Right kidney (tissue), 9 donors: ENCODE measurements at places on chromosomes 3 and 15.

GRCh38 chr3:185729337-185730055 is 95.3 kb downstream of the IGF2BP2 start:
- DNase-seq: no peak

DNA sequence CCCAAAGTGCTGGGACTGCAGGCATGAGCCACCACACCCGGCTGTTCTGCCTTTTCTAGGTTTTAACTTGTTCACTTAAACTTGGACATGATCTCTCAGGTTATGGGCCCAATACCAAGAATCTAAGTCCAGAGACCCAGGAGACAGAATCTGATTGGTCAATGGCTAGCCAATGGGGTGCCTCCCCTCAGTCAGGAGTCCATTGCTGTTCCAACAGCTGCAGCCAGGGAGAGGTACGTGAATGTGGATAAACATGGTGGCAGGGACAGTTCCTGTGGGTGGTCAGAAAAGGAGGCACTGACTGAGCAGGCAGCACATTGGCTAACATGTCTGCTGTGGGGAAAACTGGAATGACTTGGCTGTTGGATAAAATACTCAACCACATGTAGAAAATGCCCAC is 140.3 kb downstream of the RPLP1 start:
- DNase-seq: no peak

DNA sequence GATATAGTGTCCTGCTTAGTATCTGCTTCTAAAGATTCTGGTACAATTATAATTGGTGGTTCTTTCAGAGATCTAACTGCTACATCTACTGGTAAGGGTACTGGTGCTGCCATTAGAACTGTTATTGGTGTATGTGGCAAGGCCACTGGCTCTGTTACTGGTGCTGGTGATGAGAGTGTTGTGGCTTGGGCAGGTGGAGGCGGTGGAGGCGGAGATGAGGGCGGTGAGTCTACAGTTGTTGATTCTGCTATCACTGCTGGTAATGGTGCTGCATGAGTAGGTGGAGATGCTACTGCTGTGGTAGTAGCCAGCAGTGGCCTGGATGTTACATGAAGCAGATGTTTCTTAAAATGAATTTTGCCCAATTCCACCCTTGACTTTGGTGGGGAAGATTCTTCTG is 40.1 kb downstream of the SETD2 start:
- DNase-seq: no peak

DNA sequence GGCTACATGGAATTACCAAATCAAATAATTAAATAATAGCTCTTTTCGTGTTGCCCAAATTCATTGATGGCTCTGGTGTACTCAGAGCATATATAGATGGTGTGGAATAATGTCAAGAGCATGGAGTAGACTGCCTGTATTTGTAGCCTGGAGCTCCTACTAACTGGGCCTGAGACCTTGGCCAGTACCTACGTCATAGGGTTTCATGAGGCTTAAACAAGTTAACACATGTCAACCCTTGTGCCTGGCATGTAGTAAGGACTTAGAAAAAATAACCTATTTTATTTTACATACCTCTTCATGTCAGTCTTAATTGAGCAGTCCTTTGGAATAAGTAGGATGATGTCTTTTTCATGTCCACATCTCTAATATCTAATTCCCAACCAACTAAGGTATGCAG is 223.7 kb upstream of the DPH6 start:
- DNase-seq: no peak

- peak; percentile 95 for DNase-seq
Measured at GRCh38 chr15:89358755-89359439, 24.3 kb upstream of the POLG start.

- DNase-seq: no peak
Measured at GRCh38 chr3:184643442-184643841, 68.4 kb downstream of the MAGEF1 start.

- DNase-seq: no peak
Measured at GRCh38 chr3:69425249-69425648, 39.4 kb upstream of the FRMD4B start.

DNA sequence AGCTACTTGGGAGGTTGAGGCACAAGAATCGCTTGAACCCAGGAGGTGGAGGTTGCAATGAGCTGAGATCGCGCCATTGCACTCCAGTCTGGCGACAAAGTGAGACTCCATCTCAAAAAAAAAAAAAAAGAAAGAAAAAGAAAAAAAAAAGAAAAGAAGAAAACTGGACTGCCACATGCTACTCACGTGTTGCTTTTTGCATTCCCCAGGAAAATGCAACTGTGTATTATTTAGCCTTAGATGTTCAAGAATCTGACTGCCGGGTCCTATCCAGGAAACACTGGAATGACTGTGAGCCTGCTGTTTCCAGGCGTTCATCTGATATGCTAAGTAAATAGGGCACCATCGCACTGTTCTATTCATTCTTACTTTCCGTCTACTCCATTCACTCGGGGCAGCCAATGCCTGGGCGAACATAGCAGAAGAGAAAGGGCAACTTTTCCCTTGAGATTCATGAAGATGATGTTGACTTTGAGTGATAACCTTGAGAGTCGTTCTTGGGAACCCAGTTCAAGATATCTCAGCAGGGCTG is 21.4 kb downstream of the HRG start:
- no peak for DNase-seq

DNA sequence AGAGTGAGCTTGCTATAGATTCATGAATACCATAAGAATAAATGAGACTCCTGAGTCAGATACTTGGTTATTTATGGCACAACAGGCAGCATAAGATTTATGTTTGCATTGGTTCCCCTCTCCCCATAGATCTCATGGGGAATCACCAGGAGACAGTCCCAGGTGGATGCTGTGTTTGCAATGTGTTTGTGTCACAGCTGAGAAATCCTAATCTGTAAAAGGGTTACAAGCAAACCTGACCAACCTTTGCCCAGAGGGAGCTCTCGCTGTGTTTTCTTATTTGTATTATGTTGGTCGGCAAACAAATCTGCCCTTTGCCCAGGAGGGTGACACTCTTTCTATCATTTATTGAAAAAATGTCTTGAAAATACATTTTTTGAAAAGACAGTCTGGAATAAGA is 236.2 kb downstream of the ZPLD1 start:
- DNase-seq: no peak

- peak; percentile 0 for DNase-seq
Measured at GRCh38 chr15:29134641-29135308, 134.8 kb downstream of the NSMCE3 start.

- DNase-seq: no peak
Measured at GRCh38 chr15:91261345-91261744, 161.3 kb downstream of the SV2B start.

DNA sequence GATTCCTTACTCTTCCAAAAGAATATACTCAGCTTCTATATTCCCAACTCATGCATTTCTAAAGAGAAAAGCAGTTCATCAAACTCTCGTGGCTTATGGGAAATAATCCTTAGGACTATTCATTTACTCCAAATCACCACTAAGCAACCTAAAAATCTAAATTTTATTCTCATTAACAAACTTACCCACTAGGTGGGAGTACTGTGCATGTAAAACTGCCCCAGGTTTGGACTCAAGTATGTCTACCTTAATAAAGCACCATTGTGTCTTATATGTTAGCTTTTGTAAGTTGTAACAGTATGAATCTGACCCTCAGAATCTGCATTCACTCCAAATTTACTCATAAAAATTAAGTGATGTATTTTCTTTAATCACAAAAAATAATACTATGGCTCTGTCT is 25.3 kb downstream of the RAD18 start:
- no peak for DNase-seq

GRCh38 chr3:55097441-55097840 is 169.6 kb upstream of the LRTM1 start:
- DNase-seq: no peak

- no peak for DNase-seq
Measured at GRCh38 chr15:81484086-81484955, 110.3 kb upstream of the TMC3 start.

GRCh38 chr3:71102111-71102983 is 481.2 kb downstream of the FOXP1 start:
- DNase-seq: no peak

- no peak for DNase-seq
Measured at GRCh38 chr3:141894524-141895176, 18.2 kb downstream of the ATP1B3 start.

DNA sequence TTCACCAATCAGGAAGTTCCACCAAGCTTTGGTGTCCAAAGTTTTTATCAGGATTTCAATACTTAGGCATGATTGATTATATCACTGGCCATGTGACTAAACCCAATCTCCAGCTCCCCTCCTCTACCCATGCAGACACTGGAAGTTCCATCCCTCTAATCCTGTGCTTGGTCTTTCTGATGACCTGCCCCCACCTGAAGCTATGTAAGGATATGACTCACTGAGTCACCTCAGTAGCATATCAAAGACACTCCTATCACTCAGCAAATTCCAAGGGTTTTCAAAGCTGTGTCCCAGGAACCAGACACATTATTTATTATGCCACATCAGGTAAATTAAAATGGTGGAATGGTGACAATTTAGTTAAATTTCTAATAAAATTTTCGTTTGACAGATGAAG is 158.9 kb downstream of the TAFA4 start:
- no peak for DNase-seq

- peak; percentile 16 for DNase-seq
Measured at GRCh38 chr15:66039117-66039871, 170.0 kb downstream of the RAB11A start.

- DNase-seq: no peak
Measured at GRCh38 chr3:173513123-173513522, 115.6 kb downstream of the NLGN1 start.

DNA sequence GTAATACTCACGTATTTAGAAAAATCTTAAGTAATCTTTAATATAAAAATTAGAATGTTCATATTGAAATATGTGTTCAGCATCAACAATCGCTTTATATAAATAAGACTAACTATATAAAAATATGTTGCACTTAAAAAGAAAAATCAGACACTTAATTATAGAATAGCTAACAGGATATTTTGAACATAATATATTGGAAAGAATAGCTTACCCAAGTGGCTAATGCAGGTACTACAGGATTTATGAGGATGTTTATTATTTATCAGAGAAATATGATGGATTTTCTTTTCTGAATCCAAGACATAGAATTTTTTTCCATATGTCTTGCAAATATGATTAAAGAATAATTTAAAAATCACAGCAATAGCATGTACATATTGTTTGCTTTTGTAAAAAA is 567.9 kb upstream of the GBE1 start:
- no peak for DNase-seq

GRCh38 chr3:178369006-178369405 is 167.2 kb upstream of the KCNMB2 start:
- DNase-seq: no peak

DNA sequence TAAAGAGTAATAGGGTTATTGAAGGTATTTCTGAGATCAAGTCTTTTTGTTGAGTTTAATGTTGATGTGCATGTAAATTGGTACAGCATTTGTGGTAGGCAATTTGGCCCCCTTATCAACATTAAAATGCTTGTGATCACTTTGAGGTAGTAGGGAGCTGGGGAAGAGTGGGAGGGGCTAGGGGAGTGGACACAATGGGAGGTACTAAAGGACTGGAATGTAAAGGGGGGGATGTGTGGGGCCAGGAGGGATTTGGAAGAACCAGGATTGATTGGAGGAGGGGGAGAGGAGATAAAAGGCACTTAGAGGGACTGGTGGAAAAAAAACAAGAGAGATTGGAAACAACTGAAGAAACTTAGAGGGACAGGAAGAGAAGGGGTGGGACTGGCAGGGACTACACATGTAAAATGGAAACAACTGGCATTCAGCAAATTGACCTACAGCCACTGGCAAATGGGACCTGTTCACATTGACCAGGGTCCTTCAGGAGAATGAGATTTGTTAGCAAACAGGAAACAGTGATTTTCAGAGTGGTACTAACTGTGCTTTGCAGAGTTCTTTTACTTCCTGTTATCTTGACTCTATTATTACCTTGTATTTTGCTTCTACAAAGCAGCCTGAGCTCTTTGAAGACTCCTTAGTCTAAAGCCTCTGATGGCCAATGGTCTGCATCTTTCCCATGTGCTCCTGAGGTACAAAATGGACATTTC is 47.8 kb upstream of the ZBTB38 start:
- DNase-seq: no peak

- DNase-seq: no peak
Measured at GRCh38 chr15:74124759-74125158, 5.6 kb upstream of the ISLR2 start.

GRCh38 chr15:61032600-61033286 is 196.4 kb downstream of the RORA start:
- no peak for DNase-seq

DNA sequence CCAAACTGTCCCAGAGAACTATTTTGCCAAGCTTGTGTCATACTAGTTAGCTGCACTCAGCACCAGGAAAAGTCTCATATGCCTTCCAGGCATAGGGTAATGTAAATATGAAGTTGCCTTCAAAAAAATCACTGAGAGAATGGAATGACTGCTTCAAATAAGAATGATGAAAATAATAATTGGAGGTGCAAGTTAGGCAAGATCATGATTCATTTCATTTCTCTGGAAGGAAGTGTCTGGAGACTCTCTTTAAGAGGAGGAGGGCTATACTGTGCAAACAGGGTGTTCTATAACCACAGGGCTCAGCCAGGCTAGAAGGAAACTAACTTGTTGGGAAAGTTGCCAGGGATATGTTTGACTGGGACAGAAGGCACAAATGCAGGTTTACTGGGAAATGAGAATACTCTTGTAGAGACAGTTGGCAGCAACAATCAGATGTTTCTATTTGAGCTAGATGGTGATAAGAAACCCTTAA is 4.3 kb downstream of the SIDT1 start:
- DNase-seq: no peak

DNA sequence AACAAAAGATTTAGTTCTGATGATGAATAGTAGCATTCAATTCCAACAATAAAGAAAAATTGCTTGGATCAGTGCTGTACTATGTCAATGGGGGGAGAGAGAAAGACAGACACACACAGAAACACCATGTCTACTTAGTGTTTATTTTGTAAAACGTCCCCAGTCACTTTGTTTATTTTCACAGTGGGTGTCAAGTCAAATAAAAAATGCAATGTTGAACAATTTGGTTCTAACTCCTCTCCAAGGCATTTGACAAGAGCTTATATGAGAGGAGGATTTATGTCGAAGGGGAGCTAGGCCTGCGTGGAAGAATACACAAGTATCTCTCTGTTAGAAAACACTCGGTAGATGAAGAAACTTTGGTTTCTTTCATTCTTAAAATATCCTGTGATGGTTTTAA is 201.7 kb upstream of the SLC2A2 start:
- DNase-seq: no peak

- no peak for DNase-seq
Measured at GRCh38 chr3:172018364-172018763, 21.0 kb upstream of the FNDC3B start.

GRCh38 chr3:52123106-52123725 is 31.0 kb downstream of the POC1A start:
- peak; percentile 55 for DNase-seq

GRCh38 chr3:34056951-34057390 is 258.5 kb downstream of the PDCD6IP start:
- no peak for DNase-seq

DNA sequence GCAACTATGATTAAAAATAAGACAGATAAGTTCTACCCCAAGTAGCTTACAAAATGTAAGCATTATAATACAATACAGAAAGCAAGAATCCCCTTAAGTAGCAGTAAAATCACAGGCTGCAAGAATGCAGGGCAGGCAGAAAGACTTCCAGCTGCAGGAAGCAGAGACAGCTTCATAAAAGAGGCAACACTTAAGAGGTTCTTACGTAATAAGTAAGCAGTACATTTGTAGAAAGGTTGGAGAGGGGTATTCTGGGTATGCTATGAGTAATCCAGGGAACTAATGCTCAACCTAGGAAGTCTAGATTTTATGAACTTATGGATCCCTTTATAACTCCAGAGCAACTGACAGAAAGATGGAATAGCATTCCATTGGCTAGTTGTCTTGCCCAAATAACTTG is 151.6 kb downstream of the IL5RA start:
- DNase-seq: no peak
